Regular cardiac myocyte (primary cell): ENCODE measurements at places on chromosomes 6 and 20. TPM values are rescaled to one million over a fixed set of nuclear protein-coding genes. Genes with fewer than 3 reads are reported as not detected.

CALHM6 gene
- total RNA-seq, result 0.58 and 2.8 TPM in 2 replicates

OR2B6 gene
- total RNA-seq, result not detected in 2 replicates

RPL10A gene
- total RNA-seq, result 2,091 and 2,203 TPM in 2 replicates

EPB41L1 gene
- 11.1 and 27.3 TPM in 2 replicates for total RNA-seq

ENPP3 gene
- total RNA-seq, result under 0.01 TPM in 2 replicates

POLR1C gene
- total RNA-seq, result 24.0 and 39.5 TPM in 2 replicates

NKAIN2 gene
- total RNA-seq, result under 0.01 TPM in 1 of 2 replicates, not detected in the other

SLC22A7 gene
- total RNA-seq, result not detected in 2 replicates

ERGIC3 gene
- total RNA-seq, result 336 and 765 TPM in 2 replicates

SLC12A5 gene
- total RNA-seq, result 0.85 TPM in 1 of 2 replicates, not detected in the other
